ENCODE measurements at places on chromosomes 16 and 17.

GRCh38 chr17:2172999-2173398 is 118.1 kb downstream of the HIC1 start:
- no peak for DNase-seq

DNA sequence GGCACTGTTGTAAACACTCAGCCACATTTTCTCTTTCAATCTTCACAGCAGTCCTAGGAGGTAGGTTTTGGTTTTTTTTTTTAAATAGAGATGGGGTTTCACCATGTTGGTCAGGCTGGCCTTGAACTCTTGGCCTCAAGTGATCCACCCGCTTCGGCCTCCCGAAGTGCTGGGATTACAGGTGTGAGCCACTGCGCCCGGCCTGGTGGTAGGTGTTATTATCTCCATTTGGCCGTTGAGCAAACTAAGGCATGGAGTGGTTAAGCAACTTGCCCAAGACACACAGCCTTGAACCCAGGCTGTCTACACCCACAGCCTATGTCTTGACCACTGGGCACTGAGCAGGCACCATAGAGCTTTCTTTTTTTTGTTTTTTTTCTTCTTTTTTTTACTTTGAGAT is 8.6 kb downstream of the SGCA start:
- no peak for DNase-seq

GRCh38 chr16:12059216-12059769 is 82.8 kb downstream of the SNX29 start:
- no peak for DNase-seq

DNA sequence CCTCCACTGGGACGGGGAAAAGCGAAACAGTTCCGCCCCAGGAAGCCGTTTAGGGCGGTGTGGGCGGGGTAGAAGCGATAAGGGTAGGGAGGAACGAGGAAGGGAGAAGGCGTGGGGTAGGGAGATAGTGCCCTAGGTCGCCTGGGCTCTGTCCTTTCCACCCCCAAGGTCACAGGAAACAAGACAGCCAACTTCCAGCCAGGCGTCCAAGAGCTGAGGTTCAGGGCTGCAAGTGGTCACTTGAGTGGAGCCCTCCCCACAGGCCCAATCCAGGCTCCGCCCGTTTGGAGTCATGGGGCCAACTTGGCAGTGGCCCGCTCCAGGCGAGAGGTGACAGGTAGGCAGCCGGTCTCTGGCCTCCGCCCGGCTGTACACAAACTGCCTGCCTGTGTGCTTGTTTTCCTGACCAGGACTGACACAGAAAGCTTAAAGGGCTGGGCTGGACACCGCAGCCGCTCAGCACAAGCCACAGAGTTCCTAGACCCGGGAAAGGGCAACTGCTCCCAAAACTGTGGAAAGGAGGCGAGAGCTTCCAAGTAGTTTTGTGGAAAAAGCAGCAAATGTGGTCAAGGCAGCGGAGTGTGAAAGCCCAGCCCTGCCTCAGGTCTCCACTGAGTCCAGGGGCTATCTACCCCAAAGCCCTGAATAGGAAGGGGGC is at the start of gene RILP:
RILP (minus strand) TSS at position 23 of the 658 bp plus-strand sequence. CDS start 62 bp downstream, outside the sequence.
- no peak for DNase-seq

DNA sequence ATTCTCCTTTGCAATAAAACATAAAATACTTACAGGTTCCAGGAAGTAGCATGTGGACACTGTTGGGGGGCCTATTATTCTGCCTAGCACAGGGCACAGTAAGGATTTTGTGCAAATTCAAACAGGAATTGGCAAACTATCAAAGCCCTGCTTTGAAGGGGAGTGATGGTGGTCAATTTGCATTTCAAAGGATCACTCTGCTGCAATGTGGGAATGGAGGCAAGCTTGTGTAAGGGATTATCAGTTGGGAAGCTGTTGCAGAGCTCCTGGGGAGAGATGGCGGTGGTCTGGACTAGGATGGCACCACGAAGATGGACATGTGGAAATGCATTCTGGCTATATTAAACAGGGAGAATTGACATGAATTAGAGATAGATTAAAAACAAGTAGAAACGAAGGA is 990.7 kb upstream of the RBFOX1 start:
- DNase-seq = no peak

GRCh38 chr17:8392274-8392673 is 5.4 kb downstream of the RNF222 start:
- DNase-seq = no peak

DNA sequence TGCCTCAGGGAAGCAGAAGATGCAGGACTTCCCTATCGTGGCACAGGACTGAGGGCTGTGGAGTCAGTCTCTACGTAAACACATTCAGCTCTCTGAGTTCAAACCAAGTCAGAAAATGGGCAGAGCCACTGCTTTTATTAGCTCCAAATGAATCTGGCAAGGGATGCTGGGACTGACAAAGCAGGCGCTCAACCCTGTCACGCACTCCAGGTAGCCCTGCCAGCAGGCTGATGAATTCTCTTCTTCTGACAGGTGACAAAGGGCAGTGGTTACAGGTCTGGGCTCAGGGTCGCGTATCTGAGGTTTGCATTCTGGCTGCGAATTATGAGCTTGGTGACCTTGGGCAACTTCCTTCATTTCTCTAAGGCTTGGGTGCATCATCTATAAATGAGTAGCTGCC is 9.4 kb downstream of the RPH3AL start:
- DNase-seq = no peak

DNA sequence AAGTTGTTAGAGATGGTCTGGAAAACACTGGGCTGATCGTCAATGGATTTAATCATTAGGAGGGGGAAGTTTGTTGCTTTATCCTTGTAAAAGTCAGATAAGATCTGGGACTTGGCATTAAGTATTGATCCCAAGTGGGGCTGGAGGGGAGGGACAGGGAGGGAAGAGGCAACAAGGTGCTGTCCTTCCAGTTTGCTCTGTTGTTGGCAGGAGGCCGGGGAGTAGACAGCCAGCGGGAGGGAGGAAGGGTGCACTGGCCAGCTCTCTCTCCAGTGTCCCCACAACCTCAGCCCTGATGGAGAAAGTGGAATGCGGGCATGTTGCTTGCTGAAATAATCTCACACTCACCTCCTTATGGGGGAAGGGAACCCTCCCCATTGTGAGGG is 210.2 kb downstream of the CCDC182 start:
- DNase-seq = no peak

- DNase-seq = no peak
These were observed 15.6 kb downstream of the PDK2 start for GRCh38 chr17:50110591-50111349.

- no peak for DNase-seq
These were observed 72.3 kb downstream of the SEC14L1 start for GRCh38 chr17:77212833-77213777.

All from GM06990 (cell line).